ENCODE measurements at places on chromosomes 3 and 15. TPM values are rescaled to one million over a fixed set of nuclear protein-coding genes. Genes with fewer than 3 reads are reported as not detected.

Gene RTP3
- total RNA-seq: not detected

Gene PRTG
- 1.4 TPM for total RNA-seq

Gene GABRG3
- total RNA-seq: not detected

Gene RPSA
- 446 TPM for total RNA-seq

Gene CFAP20DC
- 0.28 TPM for total RNA-seq

Gene FANCI
- 4.0 TPM for total RNA-seq

Gene SLC9C1
- total RNA-seq: 0.15 TPM

Gene SIDT1
- total RNA-seq: 0.66 TPM

Gene FILIP1L
- total RNA-seq: 88.3 TPM

Gene DNAH12
- not detected for total RNA-seq

Gene PLAAT1
- 10.8 TPM for total RNA-seq

Gene GP5
- not detected for total RNA-seq

Gene GOLGA6L9
- total RNA-seq: 1.1 TPM

Gene PTPRG
- 35.8 TPM for total RNA-seq

Gene IGSF11
- 9.3 TPM for total RNA-seq

Gene AHSG
- total RNA-seq: not detected

Gene TMCC1
- 40.1 TPM for total RNA-seq

Gene EHHADH
- 14.0 TPM for total RNA-seq

Gene USF3
- 15.4 TPM for total RNA-seq

Gene PRRT3
- total RNA-seq: 1.4 TPM

Gene TRPC1
- total RNA-seq: 18.6 TPM

Gene RPP14
- total RNA-seq: 17.1 TPM

Gene ANKRD28
- total RNA-seq: 9.1 TPM

Gene CHRM5
- total RNA-seq: not detected

Gene GOLGA8S
- total RNA-seq: 0.85 TPM

Gene SLC2A2
- total RNA-seq: not detected

Gene DENND4A
- total RNA-seq: 20.2 TPM

Gene FOXL2NB
- total RNA-seq: not detected

Gene CD200R1L
- not detected for total RNA-seq

Gene FNDC3B
- 83.0 TPM for total RNA-seq

Gene ALDH1A3
- total RNA-seq: 8.4 TPM

Gene PRR20G
- total RNA-seq: not detected

Gene ENTPD3
- 0.26 TPM for total RNA-seq

Gene CPNE9
- 0.11 TPM for total RNA-seq

Gene RTF1
- 22.6 TPM for total RNA-seq

Gene TNFAIP8L3
- total RNA-seq: 9.4 TPM

Gene STAB1
- total RNA-seq: 108 TPM

Gene HTR3D
- not detected for total RNA-seq

Gene ST3GAL6
- 27.6 TPM for total RNA-seq

Gene CLDN16
- total RNA-seq: not detected

Measured in right cardiac atrium (tissue), 5 donors.